Stimulated activated CD4-positive, alpha-beta T cell treated with anti-CD3 and anti-CD28 coated beads, Interleukin-12 subunit alpha, Interleukin-12 subunit beta, amount 100 ng/mL, for 48 hours (primary cell): ENCODE measurements at places on chromosomes 6 and 20.

- DNase-seq, result no peak
Observed at GRCh38 chr6:153045271-153045670, 42.8 kb upstream of the MTRF1L start.

- DNase-seq, result no peak
Observed at GRCh38 chr6:119446115-119446554, 96.6 kb upstream of the MAN1A1 start.

GRCh38 chr6:57434944-57435343 is 117.5 kb downstream of the PRIM2 start:
- no peak for DNase-seq

DNA sequence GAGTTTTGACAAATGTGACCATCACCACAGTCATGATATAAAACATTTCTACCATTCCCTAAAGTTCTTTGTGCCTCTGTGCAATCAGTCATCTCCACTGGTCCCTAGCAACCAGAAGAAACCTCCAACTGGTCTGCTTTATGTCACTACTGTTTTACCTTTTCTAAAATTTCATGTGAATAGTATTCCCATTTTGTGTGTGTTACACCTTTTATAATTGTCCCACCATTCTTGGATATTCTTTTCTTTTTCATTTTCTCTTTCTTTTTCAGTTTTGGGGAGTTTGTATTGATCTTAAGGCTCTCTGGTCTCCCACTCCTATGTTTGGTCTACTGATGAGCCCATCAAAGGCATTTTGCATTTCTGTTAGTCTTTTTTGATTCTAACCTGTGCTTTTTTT is 95.4 kb downstream of the NCOA3 start:
- no peak for DNase-seq

GRCh38 chr6:7959453-7959852 is 48.9 kb upstream of the TXNDC5 start:
- DNase-seq, result no peak

DNA sequence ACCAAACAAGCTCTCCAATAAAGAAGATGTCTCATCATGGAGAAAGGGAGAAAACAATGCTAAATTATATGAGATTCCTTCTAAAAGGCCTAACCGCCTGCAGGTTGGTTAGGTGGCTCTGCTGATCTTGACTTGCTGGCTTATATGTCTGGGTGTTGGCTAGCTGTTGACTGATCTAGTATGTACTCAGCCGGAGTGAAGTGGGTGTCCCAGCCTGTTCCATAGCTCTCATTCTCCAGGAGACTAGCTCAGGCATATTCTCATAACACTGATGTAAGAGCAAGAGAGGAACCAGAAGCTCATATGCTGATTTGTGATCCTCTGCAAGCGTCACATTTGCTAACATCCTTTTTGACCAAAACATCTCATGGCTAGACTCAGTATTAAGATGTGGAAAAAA is 473.0 kb downstream of the BMP2 start:
- DNase-seq, result no peak

DNA sequence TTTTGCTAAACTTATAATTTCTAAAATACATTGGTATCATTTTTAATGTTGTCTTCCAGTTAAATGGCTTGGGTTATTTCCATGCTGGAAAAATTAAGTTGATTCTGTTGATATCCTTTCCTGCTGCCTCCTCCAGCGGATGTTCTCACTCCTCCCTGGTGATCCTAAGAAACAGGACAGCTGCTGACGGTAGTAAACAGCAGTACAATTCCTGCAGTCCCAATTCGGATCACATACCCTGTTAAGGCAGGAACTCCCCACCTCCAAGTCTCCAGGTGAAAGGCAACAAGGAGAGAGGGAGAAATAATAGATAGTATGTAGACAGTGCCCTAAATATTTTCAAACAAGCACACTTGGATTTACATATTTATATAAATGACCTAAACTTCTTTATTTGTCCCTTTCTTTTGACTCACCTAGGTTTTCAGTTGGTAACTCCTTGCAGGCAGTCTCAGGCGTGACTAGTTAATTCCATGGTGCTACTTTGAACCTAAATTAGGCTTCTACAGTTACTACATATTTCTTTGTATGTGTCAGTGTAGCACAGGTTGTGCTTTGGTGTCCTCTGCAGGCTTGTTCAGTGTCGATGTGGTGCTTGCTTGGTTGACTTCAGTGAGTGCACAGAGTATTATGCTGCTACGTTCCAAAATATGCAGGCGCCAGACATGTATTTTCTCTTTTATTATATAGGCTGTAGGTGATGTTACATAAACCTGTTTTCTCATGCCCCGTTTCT is 126.0 kb downstream of the ADGRB3 start:
- DNase-seq, result no peak

DNA sequence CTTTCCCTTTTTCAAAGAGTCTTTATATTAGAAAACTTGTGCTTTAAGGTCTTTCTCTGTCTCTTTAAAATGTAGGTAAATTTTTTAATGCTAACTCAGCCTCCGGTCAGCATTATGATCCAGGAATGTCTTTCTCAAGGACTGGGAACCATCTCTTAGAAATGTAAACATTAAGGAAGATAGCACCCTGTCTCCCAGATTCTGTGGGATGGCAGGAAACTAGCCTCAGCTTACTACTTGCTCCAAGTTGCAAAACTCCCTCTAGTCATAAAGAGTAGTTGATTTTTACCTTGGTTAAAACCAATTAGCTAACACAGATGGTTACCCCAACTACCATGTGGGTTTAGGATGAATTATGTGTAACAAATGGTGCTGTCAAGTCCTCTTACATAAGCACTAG is 4.7 kb upstream of the TAAR1 start:
- DNase-seq, result no peak

DNA sequence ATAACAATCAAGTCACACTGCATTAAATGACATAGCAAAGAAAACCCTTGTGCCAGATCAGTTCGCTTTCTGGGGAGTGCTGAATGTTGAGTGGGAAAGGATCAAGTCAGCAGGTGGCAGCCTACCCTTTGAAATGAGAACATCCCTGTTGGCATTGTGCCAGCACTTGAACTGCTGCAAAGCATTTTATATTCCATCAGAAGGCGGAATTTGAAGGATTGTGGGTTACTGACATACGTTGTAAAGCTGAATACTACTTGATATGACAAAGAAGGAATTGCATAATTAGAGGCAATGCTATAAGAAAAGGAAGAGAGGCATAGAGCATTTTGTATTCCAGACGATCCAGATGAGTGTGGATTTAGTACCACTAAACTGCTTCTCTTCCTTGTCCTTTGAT is 26.5 kb downstream of the BCKDHB start:
- DNase-seq, result no peak

DNA sequence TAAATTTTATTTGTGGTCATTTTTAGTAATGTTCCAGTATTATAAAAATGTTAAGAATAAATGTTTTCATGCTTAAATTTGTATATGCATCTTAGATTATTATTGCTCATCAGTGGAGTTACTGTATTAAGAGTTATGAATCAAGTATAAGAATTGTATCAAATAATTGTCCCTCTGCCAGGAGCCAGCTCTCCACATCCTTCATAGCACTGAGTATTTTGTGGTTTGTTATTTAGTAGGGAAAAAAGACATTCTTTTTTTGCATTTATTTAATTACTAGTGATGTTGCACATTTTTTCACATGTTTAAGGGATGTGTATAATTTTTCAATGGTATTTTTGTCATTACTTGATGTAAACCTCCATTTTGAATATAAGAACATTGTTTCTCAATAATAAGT is 102.0 kb downstream of the ADGRB3 start:
- DNase-seq, result no peak

DNA sequence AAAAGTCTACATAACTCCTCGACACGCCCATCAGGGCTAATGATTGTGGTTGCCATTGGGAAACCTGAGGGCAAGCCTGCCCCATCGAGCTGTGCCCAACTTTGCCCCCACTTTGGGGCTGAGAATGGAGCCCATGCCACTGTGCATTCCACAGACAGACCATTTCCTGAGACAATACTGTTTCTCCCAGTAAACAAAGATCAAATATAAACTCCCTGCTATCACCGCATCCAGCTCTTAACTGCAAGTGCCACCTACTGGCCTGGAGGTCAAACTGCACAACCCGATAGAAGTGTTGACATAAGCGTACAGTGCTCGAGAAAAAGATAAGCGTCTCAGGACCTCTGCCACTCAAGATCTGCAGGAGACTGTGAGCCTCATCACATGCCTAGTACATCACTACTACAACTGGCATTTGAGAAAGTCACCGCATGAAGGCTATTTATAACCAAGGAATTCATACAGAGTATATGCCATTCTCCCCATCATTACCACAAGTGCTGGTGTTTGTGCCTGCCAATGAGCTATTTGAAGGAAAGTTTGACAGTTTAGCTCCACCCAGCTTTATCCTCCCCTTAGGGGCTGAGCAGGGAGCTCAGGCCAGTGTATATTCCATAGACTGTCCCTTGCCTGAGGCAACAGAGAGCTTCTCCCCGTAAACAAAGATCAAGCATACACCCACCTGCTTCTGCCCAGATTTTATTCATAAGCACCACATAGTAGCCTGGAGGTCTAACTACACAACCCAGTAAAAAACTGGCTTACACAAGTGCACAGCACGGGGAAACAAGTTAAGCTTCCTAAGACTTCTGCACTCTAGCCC is 4.5 kb upstream of the DEFB126 start:
- DNase-seq, result peak; percentile 3

DNA sequence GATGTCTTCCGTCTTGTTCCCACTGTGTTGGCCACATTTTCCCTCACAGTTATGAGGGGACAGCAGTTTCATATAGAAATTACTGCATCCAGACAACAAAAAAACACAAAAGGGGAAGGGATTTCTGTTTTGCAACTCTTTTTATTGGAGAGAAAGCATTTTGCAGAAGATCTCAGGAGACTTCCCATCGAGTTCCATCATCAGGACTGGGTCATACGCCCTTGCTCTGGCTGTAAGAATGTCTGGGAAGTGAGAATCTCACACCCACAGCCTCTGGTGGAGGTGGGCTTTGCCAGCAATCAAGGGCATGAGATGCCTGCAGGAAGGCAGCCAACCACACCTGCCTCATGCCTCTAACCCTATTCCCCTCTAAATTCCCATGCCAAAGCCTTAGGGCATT is 5.8 kb upstream of the IGF2R start:
- no peak for DNase-seq

GRCh38 chr6:138377844-138378243 is at the start of gene SMIM28:
Gene SMIM28, plus strand, starts transcription at chr6:138377905. Its CDS starts 168 bp downstream, at chr6:138378073.
- DNase-seq, result no peak

DNA sequence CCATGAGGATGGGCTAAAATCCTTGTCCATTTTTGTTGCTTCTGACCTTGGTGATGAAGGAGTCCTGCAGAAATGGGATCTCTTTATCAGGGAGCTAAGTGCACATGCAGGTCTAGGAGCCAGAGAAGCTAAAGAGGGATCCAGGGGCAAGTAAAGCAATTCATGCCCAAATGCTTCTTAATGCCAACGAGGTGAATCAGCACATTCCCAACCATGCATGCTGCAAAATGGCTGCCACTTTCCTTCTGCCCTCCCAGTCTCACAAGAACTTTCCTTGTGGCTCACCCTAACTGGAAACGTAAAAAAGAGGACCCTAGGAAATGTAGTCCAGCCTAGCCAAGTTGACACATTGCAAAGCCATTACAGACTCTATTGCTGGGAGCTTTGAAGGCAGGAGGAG is 298.4 kb downstream of the MAFB start:
- DNase-seq, result no peak

- no peak for DNase-seq
Observed at GRCh38 chr6:109672175-109672574, 18.8 kb downstream of the AK9 start.

DNA sequence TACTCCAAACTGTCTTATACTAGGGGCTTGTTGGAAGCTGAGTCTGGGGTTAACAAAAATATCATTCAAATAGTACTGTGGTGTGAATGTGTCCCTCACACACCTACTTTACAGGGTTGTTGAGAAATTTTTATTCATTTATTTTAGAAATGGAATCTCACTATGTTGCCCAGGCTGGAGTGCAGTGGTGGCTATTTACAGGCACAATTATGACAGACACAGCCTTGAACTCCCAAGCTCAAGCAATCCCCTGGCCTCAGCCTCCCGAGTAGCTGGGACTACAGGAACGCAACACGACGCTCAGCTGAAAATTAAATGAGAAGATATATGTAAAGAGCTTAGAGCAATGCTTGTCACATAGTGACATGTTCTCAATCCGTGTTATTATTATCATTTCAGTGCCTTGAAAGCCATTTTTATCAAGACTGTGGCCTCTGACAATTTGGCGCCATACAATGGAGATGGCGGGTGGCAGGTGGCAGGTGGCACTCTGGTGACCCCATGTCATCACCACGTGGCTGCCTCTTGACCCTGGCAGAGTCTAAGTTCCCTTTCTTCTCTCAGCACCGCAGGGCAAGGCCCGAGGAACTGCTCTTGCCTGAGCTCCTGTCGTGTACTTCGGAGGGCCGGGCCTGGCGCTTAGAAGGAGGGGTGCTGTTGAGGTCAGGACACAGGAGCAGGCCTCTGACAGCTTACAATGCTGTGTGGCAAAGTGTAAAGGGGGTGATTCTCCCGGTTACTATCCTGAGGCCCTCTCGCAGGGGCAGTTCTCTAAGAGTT is 64.5 kb downstream of the STX11 start:
- DNase-seq, result no peak

- no peak for DNase-seq
Observed at GRCh38 chr20:61874421-61875068, 191.1 kb downstream of the TAF4 start.

DNA sequence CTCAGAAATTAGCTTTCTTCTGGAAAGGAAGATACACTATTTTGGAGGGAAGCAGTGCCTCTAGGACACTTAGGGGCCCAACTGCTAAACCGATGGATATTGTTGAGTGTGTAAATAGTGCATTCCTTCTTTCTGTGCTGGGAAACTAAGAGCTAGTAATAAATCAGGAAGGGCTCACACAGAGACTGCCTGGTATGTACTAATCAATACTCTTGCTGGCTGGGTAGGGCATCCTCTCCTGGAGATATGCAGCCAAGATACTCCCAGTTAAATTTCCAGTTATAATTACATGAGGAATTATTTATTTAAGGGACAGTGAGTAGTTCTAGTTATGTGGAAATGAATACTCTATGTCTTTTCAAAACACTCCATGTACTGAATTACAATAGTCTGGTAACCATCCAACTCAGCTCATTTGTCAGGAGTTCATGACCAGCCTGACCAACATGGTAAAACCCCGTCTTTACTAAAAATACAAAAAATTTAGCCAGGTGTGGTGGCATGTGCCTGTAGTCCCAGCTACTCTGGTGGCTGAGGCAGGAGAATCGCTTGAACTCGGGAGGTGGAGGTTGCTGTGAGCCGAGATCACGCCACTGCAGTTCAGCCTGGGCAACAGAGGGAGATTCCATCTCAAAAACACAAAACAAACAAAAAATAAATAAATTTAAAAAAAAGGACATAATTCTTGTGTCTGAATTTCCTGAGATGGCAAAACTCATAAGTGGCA is 100.0 kb downstream of the OR2B2 start:
- no peak for DNase-seq

DNA sequence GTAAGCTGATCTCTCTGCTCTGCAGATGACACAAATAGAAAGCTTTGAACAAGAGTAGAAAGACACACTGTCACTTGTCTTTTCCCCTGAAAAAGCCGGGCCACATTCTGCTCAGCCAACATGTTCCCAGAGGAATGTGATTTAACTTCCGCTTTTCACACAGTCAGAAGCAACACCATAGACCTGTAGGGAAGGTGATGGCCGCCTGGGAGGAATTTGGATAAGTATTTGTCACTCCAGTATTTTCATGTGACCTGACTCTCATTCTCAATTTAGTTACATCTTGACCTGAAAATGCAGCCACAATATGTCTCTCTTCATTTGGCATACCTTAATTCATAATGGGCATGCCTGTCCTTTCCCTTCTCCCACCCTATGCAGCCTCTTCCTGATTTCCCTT is 2.0 kb upstream of the GRM1 start:
- no peak for DNase-seq
